ENCODE measurements at places on chromosomes 2 and 18.

DNA sequence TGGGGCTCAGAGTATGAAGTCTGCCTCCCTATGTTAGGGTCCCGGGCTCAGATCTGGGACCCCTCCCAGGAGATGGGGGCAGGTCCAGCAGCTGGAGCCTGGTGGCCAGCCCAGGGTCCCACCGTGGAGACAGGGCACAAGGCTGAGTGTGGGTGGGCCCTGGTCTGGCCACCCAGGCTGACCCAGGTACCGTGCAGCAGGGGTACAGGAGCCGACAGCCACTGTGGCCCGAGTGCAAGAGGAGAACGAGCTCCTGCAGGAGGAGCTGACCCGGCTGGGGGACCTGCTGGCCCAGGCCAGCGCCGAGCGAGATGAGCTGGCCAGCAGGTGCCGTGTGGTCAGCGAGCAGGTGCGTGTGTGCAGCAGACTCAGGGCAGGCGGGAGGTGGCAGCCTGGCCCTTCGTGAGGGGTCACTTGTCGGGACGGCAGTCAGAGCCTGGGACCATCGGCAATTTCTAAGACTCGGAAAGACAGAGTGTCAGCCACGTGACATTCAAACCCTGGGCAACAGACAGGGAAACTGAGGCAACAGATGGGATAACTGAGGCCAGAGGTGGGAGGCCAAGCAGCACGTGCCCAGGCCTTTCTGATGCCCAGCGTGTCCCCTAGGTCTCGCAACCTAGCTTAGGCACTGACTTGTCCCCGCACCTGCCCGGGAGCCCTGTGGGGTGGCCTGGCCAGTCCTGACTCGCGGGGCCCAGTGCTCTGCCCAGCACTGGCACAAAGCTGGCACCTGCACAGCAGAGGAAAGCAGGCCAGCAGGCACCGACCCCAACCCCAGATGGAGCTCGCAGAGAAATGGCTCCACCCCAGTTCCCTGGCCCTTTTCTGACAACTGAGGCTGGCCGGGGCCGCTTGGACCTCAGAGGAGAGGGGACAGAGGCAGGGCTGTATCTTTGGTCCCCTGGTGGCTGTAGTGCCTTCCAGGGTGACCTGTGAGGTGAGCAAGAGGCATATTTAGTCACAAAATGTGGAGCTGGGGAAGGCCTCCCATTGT lies 13.9 kb downstream of the CROCC2 start:
- DNase-seq = no peak

- no peak for DNase-seq
Measured at GRCh38 chr2:129885735-129886134, 93.7 kb upstream of the RAB6C start.

DNA sequence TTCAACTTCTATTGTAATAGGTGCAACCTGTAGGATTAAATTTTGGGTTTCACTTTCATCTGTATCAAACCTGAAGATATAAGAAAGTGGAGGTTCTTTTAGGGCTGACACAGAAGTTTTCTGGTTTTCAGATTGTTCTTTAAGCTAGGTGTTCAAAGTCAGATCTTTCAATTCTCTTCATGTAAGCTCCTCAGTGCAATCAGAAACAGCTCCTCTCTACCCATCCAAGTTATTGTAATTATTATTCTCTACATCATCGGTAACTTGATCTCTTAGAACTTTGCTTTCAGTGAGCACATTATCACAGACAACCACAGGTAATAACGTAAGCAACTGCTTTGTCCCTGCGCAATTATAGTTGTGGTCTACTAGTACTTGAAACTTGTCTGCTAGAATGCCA lies 179.4 kb downstream of the MYCN start:
- no peak for DNase-seq

- no peak for DNase-seq
Measured at GRCh38 chr18:59324623-59324971, 6.1 kb upstream of the CPLX4 start.

DNA sequence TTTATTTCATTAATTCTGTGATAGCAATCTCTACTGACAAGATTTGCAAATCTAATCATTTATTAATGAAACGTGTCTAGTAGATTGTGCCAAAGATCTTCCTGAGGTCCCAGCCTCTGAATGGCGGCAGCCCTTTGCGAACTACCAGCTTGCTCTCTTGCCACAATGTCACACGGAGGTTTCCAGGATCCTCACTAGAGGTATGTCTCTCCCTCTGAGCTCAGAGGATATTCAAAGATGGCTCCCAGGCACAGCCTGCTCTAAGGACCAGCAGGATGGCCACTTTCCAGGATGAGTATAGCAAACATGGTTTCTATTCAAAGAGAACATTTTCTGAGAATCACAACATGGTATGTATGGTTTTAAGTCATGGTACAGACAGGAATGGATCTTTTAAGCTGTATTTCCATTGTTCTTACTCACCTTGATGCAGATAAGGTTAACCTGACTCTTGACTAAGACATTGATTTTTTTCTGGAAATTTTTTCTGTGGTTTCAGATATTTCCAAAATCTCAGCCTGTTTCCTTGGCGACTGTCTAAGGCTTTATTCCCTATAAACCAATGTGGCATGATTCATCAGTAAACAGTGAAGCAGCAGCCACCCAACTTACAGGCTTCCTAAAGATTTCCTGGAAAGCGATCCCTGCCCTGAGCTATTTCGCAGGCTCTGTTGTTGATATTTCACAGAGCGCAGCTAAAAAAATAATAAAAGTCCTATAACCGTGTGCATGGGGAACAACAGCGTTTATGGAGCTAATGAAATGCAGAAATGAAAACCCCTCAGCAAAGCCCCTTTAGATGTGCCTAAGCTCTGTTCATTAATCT lies 54.1 kb upstream of the KLF7 start:
- no peak for DNase-seq

- no peak for DNase-seq
Measured at GRCh38 chr2:30363406-30363805, 83.6 kb upstream of the LCLAT1 start.

- no peak for DNase-seq
Measured at GRCh38 chr18:36534154-36534688, 236.7 kb downstream of the FHOD3 start.

GRCh38 chr2:22690096-22690495 lies 694.9 kb upstream of the KLHL29 start:
- DNase-seq = no peak

GRCh38 chr2:14148216-14148615 lies 484.3 kb upstream of the LRATD1 start:
- DNase-seq = no peak

DNA sequence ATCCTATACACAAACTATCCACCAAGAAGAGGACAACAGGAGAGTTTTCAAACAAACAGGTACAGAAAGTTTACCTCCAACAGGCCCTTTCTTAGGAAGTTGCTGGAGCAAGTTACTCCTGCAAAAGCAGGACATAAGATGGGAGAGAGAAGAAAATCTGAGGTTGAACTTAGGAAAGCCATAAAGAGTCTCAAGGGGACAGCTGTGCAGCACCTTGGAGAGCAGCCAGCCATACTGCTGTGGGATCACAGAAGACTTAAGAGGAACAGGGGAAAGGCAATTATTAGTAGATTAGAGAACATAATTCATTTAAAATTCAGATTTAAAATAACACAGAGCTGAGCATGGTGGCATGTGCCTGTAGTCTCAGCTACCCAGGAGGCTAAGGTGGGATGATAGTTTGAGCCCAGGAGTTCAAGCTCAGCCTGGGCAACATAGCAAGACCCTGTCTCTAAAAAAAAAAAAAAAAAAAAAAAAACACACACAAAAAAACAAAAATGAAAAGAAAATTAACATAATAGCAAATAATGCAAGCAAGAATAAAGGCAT lies 148.1 kb upstream of the SIX3 start:
- no peak for DNase-seq

DNA sequence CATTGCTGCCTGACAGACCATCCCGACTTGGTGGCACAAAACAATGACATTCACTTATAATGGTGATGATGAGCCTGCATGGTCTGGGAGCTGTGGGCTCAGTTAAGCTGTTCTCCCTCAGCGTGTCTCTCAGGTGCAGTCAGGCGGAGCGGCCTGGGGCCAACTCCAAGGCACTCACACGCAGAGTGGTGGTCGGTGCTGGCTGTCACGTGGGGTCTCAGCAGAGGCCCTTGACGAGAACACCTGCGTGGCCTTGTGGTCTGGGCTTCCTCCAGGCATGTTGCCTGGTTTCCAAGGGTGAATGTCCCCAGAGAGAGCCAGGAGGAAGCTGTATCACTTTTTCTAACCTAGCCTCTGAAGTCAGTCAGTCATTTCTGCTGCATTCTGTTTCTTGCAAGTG lies 29.8 kb downstream of the ARMC9 start:
- no peak for DNase-seq

DNA sequence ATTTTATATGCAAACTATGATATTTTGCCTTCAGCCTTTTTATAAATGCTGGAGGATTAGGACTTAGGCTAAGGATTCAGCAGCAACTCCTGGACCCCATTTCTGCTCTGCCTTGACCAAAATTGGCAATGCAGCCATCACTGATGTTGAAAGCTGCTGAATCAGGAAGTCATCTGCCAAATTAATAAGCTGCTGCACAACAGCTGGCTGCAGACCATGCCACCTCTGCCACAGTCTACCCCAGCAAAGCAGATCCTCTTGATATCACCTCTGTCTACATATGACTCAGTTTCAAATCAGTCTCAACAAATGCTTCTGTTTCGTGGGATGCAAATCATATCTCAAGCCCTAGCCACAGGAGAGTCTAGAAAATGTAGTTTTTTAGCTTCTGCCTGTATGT lies 7.1 kb upstream of the SOS1 start:
- no peak for DNase-seq

- no peak for DNase-seq
Measured at GRCh38 chr2:230865766-230866755, 1.3 kb downstream of the ITM2C start.

DNA sequence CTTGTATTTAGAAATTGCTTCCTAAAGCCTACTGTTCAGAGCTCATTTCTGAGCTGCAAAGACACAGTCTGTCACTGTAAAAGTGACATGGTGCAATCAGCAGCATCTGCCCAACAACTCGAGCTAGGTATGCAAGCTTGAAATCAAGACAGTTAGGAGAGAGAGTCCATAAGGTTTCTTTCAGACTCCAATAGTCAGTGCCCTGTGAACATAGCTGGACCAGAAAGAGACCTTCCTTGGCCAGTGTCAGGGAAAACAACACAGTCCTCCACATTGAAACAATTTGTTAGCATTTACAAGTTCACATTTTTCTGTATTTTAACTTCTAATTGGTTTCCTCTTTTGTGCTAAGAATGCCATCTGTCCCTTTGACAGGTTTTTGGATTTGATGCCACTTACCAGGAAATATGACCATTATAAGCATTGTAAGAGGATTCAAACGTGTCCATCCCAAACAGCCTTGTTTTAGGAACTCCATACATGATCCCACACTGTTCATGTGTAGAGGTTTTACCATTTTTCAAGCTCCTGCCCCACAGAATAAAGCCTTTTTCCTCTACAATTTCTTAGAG lies 8.9 kb upstream of the MYCN start:
- DNase-seq = no peak

DNA sequence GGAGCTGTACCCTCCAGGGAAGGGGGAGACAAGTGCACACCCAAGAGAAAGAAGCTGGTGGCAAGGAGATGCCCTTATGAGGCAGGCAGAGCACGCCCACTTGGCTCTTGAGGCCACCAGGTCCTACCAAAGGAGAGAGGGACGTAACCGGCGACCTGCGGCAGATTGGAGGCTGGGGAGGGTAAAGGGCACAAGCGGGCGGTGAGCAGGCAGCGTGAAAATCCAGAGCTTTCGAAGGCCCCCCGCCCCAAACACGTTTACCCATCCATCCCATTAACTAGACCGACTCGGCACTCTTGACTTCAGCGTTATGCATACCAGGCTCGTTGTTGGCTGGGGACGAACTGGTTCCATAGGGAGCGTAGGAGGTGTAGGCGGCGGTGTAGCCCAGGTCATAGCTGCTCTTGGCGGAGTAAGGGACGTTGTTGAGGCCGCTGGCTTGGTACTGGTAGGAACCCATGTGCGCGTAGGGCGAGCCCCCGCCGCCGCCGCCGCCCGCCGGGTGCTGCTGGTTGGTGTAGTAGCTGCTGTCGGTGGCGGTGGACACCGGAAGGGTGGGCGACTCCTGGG lies 794 bp downstream of the DLX2 start:
- DNase-seq = no peak

GRCh38 chr2:54545702-54546450 lies 89.7 kb downstream of the SPTBN1 start:
- no peak for DNase-seq

Data from stimulated activated CD8-positive, alpha-beta memory T cell treated with anti-CD3 and anti-CD28 coated beads, Interleukin-4, amount 100 ng/mL, for 4 hours (primary cell).